ENCODE measurements at places on chromosomes 6 and 20.

- no peaks in the 10 kb centered on the region for H3K4me1 ChIP-seq
- H3K27me3 ChIP-seq, result no peaks in the 10 kb centered on the region
- no peak overlapping the region for H3K4me3 ChIP-seq
- H3K27ac ChIP-seq, result no peak overlapping the region
- no peak for DNase-seq
Observed at GRCh38 chr6:64914124-64914523, 792.9 kb downstream of the EYS start.

DNA sequence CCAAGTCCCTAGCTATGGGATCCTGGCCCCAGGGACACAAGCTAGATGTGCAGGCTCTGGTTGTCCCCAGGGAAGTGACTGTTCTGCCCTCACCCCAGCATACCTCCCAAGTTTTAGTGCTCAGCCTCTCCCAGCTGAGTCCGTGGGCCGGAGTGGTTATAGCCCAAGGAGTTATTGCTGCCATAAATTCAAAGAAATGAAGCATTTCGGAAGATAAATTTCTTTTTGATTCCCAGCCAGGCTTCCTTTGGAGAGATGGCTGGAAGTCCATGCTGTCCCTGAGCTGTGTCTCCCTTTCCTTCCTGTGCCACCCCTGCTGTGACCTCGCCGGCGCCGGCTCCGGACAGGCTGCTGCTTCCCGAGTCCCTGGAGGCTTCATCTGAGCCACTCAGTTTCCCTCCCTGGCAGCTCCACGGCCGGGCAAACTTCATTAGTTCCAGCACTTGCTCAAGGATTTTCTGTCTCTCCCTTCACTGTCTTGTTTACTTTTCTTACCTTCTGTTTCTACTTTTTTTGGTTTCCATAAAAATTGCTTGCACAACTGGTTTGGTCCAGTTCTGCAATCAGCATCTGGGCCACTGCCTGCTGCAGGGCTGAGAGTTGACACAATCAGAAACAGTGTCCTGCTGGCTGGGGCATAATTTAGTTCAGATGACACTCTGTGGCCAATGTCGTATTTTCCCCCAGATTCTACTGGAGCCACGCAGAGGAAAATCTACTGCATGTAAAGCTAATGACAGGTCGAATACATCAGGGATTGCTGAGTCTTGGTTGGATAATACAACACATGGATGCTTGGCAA lies 225.5 kb downstream of the SYNDIG1 start:
- H3K4me1 ChIP-seq, result no peaks in the 10 kb centered on the region
- no peak overlapping the region for H3K27ac ChIP-seq
- no peaks in the 10 kb centered on the region for H3K36me3 ChIP-seq

- DNase-seq, result no peak
- no peak overlapping the region for H3K27ac ChIP-seq
- H3K4me1 ChIP-seq, result no peaks in the 10 kb centered on the region
- H3K36me3 ChIP-seq, result no peaks in the 10 kb centered on the region
- H3K4me3 ChIP-seq, result no peak overlapping the region
Observed at GRCh38 chr6:120498711-120499110, 835.6 kb downstream of the TBC1D32 start.

GRCh38 chr6:37319856-37320480 lies 33.8 kb upstream of the RNF8 start:
- H3K36me3 ChIP-seq, result peaks cover 10% of the 10 kb centered on the region
- peaks cover 6% of the 10 kb centered on the region for H3K4me1 ChIP-seq
- H3K27ac ChIP-seq, result no peak overlapping the region
- no peaks in the 10 kb centered on the region for H3K27me3 ChIP-seq

DNA sequence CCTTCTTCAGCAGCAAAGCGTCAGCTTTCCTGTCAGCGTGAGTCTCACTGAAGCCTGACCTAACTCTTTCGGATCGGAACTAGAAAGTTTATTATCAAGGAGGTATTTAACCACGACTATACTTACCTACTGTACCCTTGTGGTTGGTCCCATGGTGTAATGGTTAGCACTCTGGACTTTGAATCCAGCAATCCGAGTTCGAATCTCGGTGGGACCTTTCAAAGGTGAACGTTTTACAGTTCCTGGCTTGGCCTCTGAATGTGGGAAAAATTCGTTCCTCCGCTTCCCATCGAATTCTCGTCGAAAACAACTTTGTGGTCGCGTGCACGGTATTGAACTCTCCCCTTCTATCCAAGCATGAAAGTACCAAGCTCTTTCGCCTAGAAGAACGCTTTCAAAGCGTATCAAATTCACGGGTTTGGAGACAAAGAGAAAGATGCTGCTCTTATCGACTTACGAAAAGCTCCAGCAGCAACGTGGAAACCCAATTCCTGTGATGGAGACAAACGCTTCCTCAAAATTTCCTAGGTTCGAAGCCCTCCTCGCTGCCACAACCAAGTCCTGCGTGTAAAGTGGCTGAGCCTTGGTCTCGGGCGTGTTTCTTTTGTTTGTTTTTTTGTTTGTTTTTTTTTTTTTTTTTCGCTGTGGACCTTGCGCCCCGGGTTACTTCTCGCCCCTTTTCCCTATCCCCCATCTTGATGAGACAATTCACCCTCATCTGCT lies 63.7 kb downstream of the GPX5 start:
- peak; percentile 19 for DNase-seq
- H3K27ac ChIP-seq, result peak overlapping the region; percentile 21
- peaks cover 39% of the 10 kb centered on the region for H3K4me1 ChIP-seq
- H3K27me3 ChIP-seq, result peaks cover 68% of the 10 kb centered on the region

- no peaks in the 10 kb centered on the region for H3K4me1 ChIP-seq
- H3K27ac ChIP-seq, result no peak overlapping the region
- H3K36me3 ChIP-seq, result no peaks in the 10 kb centered on the region
- no peak overlapping the region for H3K4me3 ChIP-seq
- no peaks in the 10 kb centered on the region for H3K27me3 ChIP-seq
Observed at GRCh38 chr20:32462900-32463641, 104.9 kb downstream of the ASXL1 start.

GRCh38 chr6:130674604-130675003 lies 152.6 kb upstream of the SMLR1 start:
- peaks cover 6% of the 10 kb centered on the region for H3K4me1 ChIP-seq
- DNase-seq, result no peak
- H3K27ac ChIP-seq, result no peak overlapping the region
- H3K4me3 ChIP-seq, result no peak overlapping the region
- no peaks in the 10 kb centered on the region for H3K27me3 ChIP-seq

DNA sequence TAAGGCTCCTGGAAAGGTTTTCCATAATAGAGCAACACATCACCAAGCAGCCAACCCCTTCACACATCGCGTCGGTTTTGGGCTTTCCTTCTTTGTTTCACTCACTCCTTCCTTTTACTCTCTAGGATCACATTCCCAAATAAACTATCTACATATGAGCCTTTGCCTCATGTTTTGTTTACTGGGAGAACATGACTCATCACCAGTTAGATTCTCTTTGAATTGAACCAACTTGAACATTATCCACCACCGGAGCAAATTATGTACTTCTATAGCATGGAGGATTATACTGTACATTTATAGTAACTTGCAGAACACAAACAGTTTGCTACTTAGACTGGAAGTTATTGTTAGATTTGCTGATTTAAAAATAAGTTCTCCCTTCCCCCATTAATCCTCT lies 41.0 kb downstream of the SAMD5 start:
- H3K4me1 ChIP-seq, result no peaks in the 10 kb centered on the region
- H3K36me3 ChIP-seq, result no peaks in the 10 kb centered on the region
- no peak overlapping the region for H3K27ac ChIP-seq
- no peak overlapping the region for H3K4me3 ChIP-seq

DNA sequence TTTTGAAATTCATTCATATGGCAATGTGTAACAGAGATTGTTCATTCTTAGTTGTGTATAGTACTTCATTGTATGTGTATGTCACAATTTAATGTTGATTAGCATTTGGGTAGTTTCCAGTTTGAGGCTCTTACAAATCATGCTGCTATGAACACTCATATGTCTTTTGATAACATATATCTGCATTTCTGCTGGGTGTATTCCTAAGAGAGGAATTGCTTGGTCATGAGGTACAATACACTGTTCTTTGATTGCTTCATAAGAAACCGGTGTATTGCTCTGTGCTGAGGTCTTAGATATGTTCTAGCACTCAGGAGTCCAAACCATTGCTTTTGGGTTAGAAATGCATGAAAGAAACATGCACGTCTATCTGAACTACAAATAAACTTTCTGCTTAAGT lies 492.9 kb upstream of the JAG1 start:
- H3K27me3 ChIP-seq, result no peaks in the 10 kb centered on the region
- DNase-seq, result no peak
- H3K27ac ChIP-seq, result no peak overlapping the region
- no peak overlapping the region for H3K4me3 ChIP-seq
- H3K36me3 ChIP-seq, result no peaks in the 10 kb centered on the region

DNA sequence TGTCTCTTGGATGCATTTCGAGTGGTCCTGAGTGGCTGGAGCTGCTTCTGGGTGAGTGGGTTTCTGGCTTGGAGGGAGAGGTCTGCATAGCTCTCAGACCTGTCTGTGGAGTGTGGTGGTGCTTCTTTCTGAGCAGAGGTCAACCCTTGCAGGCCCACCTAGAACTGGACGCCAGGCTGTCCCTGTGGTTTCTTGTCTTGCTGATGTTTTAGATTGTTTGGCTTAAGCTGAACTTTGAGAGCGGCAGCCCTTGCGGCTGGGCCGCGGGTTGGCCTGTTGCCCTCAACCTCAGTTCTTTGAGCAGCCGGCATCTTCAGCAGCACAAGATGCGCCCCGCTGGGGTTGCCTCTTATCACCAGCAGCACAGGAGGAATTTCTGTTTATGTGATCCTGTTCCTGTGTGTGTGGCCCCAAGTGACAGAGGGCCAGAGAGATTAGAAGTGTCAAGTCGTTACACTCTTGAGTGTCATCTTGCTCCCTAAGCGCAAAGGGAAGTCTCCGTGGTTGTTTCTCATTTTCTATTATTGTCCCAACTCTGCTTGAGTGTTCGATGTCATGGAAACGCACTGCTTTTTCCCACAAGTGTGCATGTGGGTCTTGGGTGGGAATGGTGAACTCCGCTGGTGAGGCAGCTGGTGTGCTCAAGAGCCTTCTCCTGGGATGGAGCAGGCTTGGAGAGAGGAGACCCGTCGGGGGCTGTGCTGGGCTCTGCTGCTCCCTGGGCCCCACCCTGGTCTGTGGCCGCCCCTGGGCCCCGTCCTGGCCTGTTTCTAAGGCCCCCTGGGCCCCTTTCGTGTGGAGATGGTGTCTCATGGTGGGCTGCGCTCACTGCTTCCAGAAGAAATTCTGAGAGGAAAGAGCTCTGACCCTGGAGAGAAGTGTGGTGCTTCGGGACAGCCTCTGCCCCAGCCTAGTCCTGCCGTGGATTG lies 20.1 kb upstream of the SLC22A1 start:
- H3K4me3 ChIP-seq, result no peak overlapping the region
- H3K36me3 ChIP-seq, result peaks cover 46% of the 10 kb centered on the region
- peak overlapping the region; percentile 71 for H3K27ac ChIP-seq
- DNase-seq, result no peak
- H3K4me1 ChIP-seq, result peaks cover 20% of the 10 kb centered on the region
- no peaks in the 10 kb centered on the region for H3K27me3 ChIP-seq

DNA sequence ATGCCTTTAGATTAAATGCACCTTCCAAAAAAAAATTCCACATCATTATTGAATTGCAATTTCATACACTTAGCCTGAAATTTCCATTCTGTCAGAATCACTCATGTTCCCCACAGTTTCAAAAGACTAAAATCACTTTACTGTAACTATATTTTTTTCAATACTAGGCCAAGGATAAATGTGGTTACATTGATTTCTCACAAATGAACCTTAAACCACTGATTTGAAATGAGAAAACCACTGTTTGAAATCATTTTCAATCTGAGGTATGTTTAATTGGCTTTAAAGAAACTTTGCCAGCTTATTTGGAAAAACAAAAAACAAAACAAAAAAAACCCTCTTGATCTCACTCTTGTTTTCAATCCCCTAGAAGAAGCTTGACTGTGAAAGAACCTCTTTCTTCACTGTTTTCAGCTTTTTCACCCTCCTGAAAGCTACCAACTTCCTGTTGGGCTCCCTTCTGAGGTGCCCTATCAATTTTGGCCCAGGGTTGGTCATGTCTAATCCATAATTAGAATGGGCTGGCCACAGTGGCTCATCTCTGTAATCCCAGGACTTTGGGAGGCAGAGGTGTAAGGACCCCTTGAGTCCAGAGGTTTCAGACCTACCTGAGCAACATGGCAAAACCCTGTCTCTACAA lies 242.5 kb downstream of the ADGRG6 start:
- H3K27me3 ChIP-seq, result no peaks in the 10 kb centered on the region
- peaks cover 3% of the 10 kb centered on the region for H3K36me3 ChIP-seq
- peaks cover 37% of the 10 kb centered on the region for H3K4me1 ChIP-seq
- H3K4me3 ChIP-seq, result no peak overlapping the region

All from activated CD4-positive, alpha-beta T cell treated with anti-CD3 and anti-CD28 coated beads, Interleukin-2, amount 10 ng/mL, durations not matched to agents 7 days and 5 days (primary cell).